HS-27A (cell line): ENCODE measurements at places on chromosomes 13 and 19.

- peak; percentile 40 for DNase-seq
Measured at GRCh38 chr19:38993271-38993670, 17.7 kb upstream of the FBXO17 start.

DNA sequence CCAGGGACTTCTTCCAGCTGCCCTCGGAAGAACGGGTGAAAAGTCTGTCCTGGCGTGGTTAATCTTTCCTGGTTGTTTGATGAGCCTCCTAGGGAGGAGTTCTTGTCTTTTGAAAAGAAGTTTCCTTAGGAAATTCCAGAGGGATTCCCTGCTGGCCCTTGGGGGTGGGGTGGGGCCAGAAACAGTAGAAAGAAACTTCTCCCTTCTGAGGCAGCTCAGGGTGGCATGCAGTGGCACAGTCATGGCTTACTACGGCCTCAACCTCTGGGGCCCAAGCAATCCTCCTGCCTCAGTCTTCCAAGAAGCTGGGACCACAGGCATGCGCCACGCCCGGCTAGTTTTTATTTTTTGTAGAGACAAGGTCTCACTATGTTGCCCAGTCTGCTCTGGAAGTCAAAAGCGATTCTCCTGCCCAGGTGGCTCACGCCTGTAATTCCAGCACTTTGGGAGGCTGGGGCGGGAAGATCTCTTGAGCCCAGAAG, 1.5 kb downstream of the ZNF101 start:
- no peak for DNase-seq

DNA sequence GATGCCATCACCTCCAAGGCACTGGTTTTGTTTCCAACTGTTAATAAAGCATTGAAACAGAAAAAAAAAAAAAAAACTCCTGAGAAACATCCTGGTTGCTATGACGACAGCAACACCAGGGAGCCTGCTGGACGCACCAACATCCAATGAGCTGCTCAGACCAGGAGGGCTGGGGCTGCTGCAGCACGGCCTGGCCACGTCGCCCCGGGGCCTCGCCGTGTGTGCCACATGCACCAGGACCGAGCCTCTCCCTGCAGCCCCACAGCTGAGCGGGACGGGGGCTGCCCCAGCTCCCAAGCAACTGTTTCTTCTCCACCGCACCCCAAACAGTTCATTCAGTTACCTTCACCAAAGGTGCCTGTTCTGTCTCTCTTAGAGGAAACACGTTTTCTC, 54.5 kb downstream of the RASA3 start:
- no peak for DNase-seq

DNA sequence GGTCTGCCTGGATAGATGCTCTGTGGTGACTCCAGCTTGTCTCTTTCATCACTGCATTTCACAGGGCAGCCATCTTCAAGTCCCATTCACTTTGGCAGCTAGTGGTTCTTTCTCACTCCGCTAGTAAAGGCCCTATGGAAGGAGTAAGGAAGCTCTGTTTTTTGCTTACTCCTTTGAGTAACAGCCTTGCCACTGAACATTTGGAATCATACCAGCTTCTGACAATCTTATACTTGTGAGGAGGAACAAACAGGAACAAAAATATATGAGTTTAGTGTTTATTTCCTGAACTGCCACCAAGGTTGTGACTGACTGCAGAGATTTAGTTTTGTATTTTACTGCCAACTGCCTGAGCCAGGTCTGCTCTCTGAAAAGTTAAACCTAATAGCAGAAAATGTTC, 38.7 kb downstream of the KCTD4 start:
- DNase-seq = no peak

DNA sequence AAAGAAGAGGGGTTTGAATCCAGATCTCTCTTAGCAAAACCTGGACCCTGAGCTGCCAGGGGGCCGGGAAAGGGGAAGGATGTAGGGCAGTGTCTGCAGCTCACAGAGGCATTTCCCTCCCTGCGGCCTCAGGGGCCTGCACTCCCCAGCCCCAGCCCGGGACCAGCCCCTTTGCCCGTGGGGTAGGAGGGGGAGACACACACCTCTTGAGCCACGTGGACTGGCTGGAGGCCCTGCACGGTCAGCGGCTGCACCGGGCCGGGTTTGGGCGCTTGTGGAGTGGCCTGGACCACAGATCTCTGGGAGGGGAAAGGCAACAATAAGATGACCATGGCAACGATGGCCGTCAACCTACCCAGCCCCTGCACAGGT, 26.9 kb downstream of the RFX1 start:
- no peak for DNase-seq

GRCh38 chr19:38958301-38958700, 17.2 kb downstream of the FBXO17 start:
- no peak for DNase-seq

DNA sequence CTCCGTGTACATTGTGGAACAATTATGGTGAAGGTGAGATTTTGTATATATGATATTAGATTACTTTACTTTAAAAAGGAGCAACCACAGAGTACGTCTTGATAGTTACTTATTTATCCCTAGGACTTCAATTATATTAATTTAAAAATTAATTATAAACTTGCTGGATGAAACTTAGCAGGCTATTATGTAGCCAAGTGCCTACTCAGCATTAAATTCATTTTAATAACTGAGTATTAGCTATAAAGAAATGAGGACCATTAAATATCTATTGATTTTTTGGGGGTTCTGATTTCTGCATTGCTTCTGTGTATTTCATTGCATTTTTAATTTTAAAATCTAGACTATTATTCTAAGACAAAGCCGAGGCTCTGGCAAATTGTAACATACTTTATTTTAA, 109.4 kb downstream of the HS6ST3 start:
- no peak for DNase-seq

DNA sequence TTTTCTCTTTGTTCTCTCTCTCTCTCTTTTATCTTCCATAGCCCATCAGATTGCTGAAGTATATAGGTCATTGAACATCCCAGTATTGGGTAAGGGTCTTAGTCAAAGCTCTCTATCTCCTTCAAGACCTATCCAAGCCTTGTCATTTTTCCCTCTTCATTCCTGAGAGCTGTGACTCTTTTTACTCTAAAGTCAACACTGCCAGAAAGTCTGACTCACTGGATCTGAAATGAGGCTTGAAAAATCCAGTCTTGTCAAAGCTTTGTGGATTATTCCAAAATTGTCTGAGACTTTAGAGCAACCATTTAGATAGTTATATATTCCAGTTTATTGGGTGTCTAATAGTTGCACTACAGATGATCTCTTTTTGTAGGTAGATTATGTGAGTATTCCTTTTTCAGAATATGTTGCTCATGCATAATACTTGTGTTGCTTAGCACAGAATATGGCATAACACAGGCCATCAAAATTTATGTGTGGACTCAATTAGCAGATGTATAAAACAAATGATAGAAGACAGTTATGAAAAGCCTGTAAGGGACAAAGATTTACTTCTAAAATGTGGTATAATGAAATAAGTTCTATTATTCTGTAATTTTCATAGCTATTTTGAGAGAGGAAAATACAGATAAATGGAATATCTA, 389.3 kb upstream of the PCDH9 start:
- DNase-seq = no peak

- no peak for DNase-seq
Measured at GRCh38 chr13:46817095-46817494, 20.1 kb upstream of the ESD start.

- no peak for DNase-seq
Measured at GRCh38 chr13:35909837-35910540, 221.2 kb downstream of the DCLK1 start.

DNA sequence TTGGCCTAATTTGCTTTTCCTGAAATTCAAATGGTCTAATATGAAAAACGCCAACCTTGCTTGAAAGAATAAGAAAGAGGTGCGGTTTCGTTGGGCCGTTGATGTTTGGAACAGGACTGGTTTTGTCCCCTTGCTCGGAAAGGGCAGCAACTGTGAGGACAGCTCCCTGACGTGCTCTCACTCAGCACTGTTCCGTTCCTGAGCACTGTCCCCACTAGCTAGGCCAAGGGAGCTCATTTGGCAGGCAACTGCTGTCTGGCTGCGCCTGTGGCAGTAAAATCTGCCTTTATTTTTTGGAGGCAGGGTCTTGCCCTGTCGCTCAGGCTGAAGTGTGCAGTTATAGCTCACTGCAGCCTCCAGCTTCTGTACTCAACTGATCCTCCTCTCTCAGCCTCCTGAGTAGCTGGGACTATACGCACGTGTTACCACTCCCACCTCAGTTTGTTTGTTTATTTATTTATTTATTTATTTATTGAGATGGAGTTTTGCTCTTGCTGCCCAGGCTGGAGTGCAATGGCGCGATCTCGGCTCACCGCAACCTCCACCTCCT, 4.5 kb downstream of the LDLR start:
- DNase-seq = no peak

DNA sequence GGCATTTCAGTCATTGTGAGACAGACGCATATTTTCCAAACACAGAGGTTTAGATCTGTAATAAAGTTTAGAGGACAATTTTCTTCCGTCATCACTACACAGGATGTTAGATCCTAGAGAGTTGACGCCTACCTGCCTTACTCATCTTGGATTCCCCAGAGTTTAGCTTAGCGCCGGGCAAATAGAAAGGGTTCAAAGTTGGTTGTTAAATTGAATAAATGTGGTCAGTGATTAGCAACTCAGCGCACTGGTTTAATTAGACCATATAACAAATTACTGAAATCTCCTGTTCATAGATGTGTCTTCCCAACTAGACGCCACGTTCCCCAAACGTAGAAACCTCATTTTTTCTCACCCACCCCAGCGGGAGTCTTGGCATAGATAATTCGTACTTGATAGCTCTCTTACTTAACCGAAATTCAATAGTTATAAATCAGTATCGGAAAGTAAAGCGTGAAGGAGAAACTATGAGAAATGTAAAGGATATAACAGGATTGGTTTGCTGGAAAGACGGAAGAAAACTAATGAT, 726 bp upstream of the UFM1 start:
- no peak for DNase-seq

GRCh38 chr13:77185721-77186120, 141.2 kb downstream of the MYCBP2 start:
- no peak for DNase-seq

- DNase-seq = no peak
Measured at GRCh38 chr19:11179716-11180297, 17.5 kb downstream of the KANK2 start.

DNA sequence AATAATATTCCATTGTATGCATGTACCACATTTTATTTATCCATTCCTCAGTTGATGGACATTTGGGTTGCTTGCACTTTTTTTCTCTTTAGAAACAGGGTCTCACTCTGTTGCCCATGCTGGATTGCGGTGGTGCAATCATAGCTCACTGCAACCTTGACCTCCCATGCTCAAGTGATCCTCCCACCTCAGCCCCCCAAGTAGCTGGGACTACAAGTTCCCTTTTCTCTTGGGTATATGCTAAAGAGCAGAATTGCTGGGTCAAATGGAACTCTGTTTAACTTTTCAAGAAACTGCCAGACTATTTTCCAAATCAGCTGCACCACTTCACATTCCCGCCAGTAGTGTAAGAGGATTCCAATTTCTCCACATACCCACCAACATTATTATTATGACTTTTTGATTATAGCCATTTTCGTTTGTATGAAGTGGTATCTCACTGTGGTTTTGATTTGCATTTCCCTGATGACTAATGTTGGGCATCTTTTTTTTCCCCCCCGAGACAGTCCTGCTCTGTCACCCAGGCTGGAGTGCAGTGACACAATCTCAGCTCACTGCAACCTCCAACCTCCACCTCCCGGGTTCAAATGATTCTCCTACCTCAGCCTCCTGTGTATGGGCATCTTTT, 7.6 kb upstream of the IPO5 start:
- no peak for DNase-seq

- peak; percentile 69 for DNase-seq
Measured at GRCh38 chr13:104315606-104316005, 1249.4 kb upstream of the SLC10A2 start.

- no peak for DNase-seq
Measured at GRCh38 chr13:40453351-40454021, 213.0 kb downstream of the FOXO1 start.

GRCh38 chr19:34661357-34661756, 15.6 kb downstream of the SCGB2B2 start:
- no peak for DNase-seq

DNA sequence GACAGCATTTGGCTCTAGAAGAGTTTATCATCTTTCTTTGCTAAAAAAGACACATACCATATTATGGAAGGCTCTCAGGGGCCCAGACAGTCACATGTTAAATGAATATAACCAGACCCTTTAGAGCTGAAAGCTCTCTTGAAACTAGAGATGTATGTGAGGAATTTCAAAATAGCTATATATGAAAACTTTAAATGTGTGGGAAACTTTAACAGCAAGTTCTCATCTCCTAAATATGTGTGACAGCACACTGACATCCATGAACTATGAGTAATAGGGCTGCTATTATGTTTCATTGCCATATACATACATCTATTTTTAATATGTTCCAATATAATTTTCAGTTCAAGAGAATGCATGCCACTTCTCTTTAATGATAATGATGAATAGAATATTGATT, 509.5 kb downstream of the GPC6 start:
- DNase-seq = no peak

- no peak for DNase-seq
Measured at GRCh38 chr13:22148187-22148586, 477.3 kb downstream of the FGF9 start.

DNA sequence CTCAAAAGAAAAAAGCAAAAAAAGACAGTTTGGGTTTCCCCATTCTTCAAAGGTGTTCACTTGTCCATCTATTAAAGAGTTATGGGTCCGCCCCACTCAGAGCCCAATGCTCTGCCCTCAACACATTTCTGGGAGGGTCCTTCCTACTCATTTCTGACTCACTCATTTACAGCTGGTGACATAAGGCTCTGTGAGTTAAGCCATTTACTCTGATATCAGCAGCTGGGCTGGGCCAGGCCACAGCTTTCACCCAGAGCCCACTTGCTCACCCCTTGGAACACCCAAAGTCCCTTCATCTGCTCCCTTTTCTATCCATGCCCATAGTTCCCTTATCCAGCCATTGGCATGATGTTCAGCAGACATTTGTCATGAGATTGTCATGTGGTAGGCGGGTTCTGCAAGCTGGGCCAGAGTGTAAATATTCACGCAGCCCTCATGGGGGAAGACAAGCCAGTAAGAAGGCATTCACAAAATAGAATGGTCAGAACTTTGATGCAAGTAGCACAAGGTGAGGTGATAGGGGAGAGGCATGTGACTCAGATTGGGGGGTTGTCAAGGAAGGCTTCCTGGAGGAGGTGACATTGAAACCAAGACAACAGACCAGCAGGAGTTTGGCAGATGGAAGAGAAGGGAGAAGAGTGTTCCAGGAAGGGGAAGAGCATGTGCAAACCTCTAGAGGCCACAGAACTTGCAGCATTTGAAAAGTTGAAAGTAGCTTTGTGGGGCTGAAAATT, 5.9 kb downstream of the MAST1 start:
- no peak for DNase-seq

DNA sequence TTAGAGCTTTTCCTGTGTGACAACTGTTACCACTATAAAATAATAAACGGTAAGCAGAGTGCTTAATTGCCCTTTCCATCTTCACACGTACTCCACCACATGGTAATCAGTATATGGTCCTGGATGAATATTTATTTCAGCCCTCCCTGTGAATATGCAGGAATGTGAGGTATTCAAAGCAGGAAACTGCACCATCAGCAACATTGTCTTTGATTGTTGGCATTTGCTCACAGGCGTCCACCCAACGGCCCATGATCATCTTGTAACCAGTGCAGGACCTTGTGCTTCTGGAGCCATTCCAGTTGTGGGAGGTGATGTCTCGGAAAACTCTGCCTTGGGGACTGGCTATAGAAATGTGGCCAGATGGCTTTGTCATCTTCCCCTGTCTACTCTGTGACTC, 132.6 kb downstream of the COG6 start:
- DNase-seq = no peak

- no peak for DNase-seq
Measured at GRCh38 chr13:56861476-56861875, 279.2 kb upstream of the PRR20A start.

GRCh38 chr13:30898678-30899241, 7.3 kb upstream of the MEDAG start:
- DNase-seq = no peak

- DNase-seq = no peak
Measured at GRCh38 chr19:24046550-24046949, 40.4 kb upstream of the ZNF254 start.
